Activated CD8-positive, alpha-beta memory T cell treated with anti-CD3 and anti-CD28 coated beads for 1 hour (primary cell): ENCODE measurements at places on chromosomes 7 and 10.
A peak's percentile ranks its signal among the peaks of the same experiment; 100 is the strongest.

GRCh38 chr7:152959610-152960009 is 200.1 kb downstream of the ACTR3B start:
- no peak for DNase-seq

DNA sequence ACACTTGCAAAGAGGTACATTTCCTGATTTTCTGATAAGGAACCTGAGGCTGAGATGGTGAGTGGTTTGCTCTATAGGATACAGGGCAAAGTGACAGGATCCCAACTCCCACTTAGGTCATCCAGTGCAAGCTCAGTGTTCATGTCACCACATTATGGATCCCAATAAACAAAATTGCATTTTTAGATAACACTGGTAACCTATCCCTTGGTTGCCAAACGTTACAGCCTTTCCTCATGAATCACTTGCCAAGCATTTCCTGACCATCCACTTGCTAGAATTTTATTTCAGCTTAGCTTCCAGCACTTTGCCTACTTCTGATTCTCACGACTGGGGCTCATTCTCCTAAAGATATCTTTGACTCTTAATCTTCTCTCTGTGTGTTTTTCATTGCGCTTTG is 131.4 kb upstream of the ODAD2 start:
- no peak for DNase-seq

DNA sequence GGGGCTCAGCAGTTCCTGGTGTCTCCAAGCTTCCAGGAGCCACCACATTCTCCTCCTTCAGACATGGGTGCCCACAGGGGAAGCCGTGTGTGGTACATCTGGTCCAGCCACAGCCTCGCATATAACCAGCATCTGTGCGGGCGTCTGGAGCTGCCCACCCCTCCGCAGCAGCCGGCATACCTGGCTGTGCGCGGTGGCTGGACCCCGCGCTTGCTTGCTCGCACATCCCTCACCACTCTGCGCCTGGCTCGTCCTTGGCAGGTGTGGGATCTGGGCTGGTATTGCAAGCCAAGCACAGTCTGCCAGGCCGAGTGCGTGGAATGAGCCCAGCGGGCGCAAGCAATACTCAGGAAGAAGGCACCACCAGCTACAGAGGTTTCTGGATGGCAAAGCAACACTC is 117.7 kb upstream of the MBL2 start:
- DNase-seq = no peak

DNA sequence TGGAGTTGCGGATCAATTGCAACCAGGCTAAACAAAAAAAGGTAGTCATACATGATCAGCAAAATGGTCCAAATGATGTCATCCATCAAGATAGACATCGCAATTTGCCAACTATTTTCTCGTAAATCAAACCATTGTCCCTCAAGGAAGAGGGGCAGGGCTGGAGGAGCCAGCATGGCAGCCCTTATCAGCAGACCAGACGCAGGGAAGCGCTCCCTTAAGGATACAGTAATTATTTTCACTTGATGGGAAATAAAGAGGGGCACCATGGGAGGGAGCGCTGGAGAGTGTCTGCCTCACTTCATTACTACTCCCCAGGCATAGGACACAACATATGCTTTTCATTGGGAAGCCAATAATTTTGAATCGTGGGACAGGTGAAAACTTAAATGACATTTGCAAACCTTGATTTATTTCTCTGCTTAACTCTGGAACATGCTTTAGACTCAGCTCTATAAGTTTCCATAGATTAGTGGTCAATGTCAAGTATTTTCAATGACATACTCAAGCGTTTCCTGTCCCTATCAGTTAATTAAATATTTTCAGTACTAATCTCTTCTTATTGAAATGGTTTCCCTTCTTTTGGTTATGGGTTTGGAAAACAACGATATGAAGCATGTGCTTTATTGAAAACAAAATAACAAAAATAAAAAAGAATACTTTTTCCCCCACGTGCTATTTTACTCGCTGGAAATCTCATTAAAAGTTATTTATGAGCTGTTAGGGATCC is 202.4 kb upstream of the HABP2 start:
- no peak for DNase-seq

GRCh38 chr7:147079083-147079482 is 962.5 kb downstream of the CNTNAP2 start:
- DNase-seq = no peak

GRCh38 chr10:100529475-100530298 is at the start of gene NDUFB8:
Gene NDUFB8, minus strand, starts transcription at chr10:100529871. Its CDS starts 20 bp downstream, at chr10:100529851.
- peak; percentile 67 for DNase-seq

DNA sequence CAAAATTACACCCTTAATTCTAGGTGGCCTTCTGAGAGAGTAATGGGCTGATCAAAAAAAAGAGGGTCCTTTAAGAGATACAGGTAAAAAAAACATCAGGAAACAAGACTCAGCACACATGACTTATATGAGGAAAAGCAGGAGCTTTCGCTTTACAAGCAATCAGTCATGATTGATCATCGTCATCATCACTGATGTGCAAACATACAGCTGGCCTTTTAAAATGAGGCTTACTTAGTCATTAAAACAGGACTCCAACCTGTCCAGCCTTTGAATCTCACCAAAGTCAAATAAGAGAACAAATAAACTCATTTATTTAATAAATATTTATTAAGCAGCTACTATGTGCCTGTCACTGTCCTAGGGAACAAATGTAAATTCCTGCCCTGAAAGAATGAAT is 255.3 kb downstream of the SKAP2 start:
- no peak for DNase-seq

DNA sequence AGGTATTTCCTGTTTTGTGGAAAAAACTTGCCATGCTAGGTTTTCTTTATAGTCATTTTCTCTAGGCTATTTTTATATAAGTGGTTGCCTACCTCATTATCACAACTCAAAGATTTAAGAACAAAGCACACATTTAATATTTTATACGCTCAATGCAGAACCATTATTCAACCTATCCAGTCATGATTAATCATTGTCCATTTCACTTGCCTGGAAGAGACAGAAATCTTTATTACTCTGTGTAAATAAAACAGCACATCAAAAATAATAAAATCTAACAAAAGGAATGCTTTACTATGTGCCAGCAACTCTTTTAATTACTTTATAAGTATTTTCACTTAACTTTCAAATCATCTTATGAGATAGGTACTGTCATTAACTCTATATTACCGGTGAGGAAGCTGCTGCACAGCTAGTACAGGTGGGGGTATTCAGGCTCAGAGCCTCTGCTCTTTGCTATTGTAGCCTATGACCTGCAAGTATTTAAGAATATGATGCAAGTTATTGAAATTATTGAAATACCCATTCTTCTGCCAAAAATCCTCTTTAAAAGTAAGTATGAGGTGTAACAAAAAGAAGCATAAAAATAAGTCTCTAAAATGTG is 16.4 kb upstream of the TAS2R16 start:
- DNase-seq = no peak

- DNase-seq = no peak
Observed at GRCh38 chr7:27145914-27146412, 1.6 kb downstream of the HOXA6 start.

DNA sequence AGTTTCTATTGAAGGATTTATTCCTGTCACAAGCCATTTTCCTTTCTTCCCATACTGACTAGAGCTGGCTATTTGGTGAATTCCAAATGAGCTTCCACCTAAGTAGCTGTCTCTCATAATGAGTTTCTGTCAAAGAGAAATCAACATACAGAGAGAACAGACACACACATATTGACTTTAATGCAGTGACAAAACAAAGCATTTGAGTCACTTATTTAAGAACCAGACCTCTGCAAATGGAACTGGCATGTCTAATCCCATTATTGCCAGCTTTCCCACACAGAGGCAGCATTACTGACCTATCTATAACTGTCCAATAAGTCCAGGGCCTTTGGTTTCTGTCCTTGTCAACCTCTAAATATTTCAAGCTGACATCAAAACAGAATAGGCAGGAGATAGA is 179.3 kb upstream of the CSTF2T start:
- DNase-seq = no peak
